Sciatic nerve (tissue), 2 donors: ENCODE measurements at places on chromosomes 12 and 14.

- no peak for DNase-seq
These were observed 29.3 kb downstream of the ZCRB1 start for GRCh38 chr12:42296503-42297109.

DNA sequence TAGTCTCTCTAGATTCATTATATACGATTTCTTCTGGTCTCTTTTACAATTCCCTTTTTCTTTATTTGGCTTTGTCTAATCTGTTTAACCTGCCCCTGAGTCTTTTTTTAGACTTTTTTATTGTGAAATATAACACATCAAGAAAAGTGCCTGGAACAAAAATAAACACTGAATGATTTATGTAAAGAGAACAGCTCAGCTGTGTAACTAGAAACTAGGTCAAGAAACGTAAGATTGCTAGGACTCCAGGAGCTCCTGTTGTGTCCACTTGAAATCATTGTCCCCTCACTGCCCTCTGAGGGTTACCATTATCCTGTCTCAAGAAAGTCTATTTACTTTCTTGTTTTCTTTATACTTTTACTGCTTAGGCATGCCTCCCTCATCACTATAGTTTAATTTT is 23.1 kb downstream of the EXD2 start:
- no peak for DNase-seq

GRCh38 chr14:104856157-104856868 is 8.8 kb upstream of the CEP170B start:
- DNase-seq: peak; percentile 38

DNA sequence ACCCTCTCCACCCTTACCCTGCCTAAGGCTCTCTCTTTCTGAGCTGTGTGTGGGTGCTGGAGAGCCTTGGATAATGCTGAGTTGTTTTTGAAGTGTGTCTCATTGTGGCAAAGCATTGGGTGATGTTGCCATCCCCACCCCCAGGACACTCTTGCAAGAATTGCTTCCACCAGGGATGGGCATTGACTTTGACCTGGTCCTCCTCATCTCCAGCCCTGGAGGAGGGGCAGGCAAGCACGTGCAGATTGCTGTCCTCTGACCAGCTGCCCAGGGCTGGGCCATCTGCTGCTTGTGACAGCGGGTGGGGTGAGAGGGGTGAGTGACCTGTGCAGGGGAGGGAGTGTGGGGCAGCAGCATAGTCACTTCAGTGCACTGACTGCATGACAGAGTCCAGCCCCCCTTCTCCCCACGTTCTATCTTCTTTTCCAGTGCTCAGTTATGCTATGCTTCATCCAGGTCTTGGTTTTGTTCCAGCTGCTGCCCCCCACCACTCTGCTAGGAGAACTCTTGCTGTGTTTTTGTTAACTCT is 26.2 kb downstream of the SUSD6 start:
- DNase-seq: no peak

- DNase-seq: no peak
These were observed 142.5 kb upstream of the SSTR1 start for GRCh38 chr14:38065106-38065762.

GRCh38 chr12:50213439-50213838 is 46.3 kb upstream of the CERS5 start:
- no peak for DNase-seq

- DNase-seq: no peak
These were observed 84.0 kb upstream of the GPR68 start for GRCh38 chr14:91328313-91329050.

DNA sequence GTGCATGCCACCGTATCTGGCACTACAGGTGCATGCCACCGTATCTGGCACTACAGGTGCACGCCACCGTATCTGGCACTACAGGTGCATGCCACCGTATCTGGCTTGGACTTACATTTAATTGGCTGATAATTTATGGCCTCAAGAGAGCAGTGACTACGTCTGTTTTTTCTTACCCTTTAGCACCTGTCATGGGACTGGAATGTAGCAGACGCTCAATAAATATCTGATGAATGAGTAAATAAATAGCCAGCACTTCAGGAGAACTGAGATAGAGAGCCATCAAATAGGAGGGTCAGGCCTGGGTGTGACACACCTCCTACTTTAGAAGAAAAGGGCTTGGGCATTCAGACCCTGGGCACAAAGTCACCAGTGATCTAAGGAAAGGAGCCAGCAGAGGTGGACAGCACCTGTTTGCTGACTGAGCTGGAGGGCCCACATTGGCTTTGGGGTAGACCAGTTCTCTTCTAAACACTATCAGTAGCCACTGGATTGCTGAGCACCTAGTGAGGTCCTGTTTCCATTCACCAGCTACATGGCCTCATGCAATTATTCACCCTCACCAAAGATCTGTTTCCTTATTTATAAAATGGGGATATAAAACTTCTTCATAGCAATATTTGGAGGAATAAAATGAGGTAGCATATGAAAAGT is 50.1 kb downstream of the RFX4 start:
- no peak for DNase-seq

DNA sequence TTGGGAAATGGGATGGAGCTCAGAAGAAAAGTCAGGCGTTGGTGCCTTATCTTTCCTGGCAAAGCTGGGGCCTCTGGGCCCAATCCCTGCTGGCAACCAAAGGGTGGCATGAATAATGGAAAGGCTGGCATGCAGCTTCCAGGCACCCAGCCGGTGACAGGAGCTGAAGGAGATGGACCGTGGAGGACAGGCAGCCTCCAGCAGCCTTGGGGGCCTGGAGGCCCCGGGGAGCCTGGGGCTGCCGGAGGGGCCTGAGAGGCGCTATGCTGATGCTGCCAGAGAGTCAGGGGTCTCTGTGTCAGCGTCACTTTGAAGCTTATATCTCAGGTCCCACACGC is 38.2 kb upstream of the EML1 start:
- DNase-seq: peak; percentile 37

- DNase-seq: no peak
These were observed 75.5 kb downstream of the FAR2 start for GRCh38 chr12:29224572-29224971.
